Stimulated activated CD8-positive, alpha-beta memory T cell treated with anti-CD3 and anti-CD28 coated beads, Interleukin-2, amount 100 ng/mL, for 1 hour (primary cell): ENCODE measurements at places on chromosomes 1 and 21.

DNA sequence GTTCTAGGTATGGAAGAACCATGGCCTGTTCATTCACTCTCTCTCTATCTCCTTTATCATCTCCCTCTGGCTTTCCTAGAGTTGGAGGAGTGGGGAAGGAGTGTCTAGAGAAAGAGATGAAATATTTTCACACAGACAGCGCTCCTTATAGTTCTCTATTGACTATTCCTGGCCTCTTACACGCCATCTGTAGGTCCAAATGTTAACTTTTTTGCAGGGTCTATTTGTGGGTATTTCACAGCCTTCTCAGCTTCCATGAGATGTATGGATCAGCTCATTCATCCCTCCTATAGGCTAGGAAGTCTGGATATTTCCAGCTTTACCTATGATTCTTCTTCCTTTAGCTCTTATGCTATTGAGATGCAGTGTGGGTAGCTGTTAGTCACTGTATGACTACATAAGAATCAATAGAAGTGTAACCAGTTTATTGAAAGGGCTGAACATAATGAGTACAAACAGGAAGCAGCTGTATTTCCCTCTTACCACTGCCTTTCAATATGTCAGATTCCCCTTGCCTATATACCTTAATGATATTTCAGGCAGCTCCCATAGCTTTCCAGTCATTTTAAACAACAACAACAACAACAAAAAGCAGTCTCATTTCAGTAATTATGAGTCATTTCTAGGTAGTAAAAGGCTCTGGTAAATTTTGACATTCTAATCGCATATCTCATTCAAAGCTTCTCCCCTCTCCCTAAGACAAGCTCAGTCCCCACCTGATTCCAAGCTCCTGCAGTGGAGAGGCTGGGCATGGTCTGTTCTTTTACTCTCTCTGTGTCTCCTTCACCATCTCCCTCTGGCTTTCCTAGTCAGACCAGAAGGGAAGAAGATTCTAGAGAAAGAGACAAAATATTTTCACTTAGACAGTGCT is 149.5 kb downstream of the TTLL7 start:
- DNase-seq = no peak

GRCh38 chr1:157574836-157575235 is 22.5 kb upstream of the FCRL5 start:
- DNase-seq = no peak

GRCh38 chr1:151716771-151717631 is at the start of gene CELF3:
TSS of gene CELF3 (minus strand) at chr1:151716803. CDS start at chr1:151716020, 783 bp downstream.
- DNase-seq = no peak

DNA sequence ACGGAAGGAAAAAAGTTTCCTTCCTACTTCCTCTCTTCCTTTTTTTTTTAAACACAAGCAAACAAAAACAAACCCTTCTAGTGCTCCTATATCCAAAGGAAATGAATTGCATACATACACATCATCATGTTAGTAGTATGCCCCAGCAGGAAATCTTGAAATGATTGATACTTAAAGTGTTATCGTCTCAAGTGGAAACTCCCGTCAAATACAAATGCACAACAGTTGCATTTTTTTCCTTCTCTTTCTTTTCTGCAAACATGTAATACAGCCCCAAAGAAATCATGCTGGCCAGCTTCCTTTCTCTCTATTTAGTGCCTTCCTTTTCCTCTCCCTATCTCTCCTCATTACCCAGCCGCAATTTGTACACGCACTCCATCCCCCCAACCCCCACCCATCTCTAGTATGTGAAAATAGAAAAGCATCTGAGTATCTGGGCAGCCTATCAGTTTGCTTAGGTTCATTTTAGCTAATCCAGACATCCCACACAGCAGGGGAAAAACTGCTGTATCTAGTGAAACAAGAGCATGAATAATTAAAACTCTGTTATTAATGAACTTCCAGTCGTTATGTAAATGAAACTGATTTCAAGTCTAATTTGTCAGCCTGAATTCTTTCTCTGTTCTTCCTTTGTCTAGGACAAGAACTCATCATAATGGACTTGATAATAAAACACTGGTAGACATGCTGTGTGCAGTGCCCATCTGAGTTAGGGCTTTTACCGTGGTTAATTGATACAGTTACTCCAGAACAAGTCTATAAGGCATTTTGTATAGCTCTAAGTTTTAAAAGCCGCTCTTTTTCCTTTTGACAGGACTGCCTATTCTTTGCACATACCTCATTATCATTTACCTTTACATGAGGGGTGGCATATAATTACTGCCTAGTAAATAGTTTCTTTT is 336.5 kb upstream of the ADGRL2 start:
- no peak for DNase-seq

DNA sequence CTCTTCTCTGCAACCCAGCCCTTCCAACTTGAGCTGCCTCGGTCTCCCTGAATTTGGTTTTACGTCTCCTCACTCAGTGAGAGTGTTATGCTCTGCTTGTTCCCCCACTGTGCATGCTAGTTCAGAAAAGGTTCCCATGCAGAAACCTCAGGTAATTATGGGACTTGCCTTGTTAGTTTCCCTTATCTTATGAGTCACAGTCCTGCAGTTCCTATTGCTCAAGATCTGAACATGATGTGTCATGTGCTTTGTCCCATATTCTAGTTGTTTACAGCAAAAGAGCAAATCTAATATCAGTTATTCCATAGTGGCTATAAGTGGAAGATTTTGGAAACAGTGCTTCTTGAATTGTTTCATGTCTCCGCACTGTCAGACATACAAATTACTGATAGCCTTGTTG is 74.4 kb downstream of the DUSP10 start:
- DNase-seq = no peak

DNA sequence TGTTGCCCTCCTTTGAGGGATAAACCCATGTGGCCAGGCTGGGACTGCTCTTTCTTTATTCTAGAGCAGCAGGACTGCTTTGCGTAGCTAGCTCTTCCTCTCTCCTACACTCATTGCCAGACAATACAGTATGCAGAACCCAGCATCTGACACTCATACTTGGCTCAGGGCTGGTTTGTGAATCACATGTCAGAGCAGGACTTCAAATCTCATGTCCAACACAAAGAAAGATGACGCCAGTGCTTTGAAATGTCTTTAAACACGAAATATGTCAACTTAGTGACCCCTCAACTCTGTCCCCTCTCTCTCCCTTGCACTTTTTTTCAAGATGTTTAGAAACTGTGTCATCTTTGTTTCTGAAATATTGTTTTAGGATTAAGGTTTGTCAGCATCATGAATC is 135.0 kb downstream of the TGFB2 start:
- DNase-seq = no peak

GRCh38 chr21:14968029-14968428 is 96.8 kb downstream of the NRIP1 start:
- DNase-seq = no peak

DNA sequence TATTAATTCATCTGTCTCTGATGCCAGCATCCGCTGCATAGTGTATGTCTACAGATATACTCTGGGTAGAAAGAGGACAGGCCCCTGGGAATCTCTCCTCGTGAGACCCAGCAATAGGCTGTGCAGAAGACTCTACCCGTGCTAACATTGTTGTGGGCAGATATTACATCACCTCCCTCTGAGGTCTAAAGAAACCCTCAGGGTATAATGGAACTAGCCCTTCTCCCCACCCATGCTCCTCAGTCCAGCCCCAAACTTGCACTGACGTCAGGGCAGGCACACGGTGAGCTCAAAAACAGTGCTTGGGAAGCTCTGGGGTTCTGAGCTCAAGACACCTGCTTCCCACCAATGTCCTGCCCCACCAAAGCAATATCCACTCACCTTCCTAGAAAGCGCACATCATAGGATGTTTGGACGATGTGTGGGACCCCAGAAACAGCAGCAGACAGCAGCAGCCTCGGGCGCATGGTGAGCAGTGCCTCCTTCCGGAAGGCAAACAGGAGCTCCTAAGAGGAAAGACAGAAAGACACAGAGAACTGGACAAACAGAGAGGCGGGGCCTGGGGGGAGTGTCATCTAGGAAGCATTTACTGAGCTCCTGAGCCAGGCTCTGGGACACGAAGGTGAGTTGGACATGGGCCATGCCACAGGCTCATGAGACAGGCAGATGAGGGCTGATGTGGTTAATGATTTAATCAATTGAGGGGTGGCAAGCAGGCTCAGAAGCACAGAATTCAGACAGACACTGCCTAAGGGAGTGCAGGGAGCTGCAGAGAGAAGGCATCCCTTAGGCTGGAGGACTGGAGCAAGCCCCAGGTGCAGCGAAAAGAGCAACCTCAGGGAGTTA is 4.8 kb downstream of the OVGP1 start:
- no peak for DNase-seq

- no peak for DNase-seq
These were observed 6.7 kb downstream of the HLX start for GRCh38 chr1:220885971-220886370.

GRCh38 chr1:14238472-14239307 is 359.8 kb upstream of the KAZN start:
- no peak for DNase-seq

GRCh38 chr1:91120421-91120820 is 98.6 kb upstream of the ZNF644 start:
- no peak for DNase-seq

- DNase-seq = no peak
These were observed 15.7 kb downstream of the ABCG1 start for GRCh38 chr21:42234464-42235241.

GRCh38 chr1:62038594-62039284 is 155.9 kb upstream of the L1TD1 start:
- no peak for DNase-seq

GRCh38 chr1:208059409-208060001 is 148.6 kb upstream of the CD34 start:
- no peak for DNase-seq

DNA sequence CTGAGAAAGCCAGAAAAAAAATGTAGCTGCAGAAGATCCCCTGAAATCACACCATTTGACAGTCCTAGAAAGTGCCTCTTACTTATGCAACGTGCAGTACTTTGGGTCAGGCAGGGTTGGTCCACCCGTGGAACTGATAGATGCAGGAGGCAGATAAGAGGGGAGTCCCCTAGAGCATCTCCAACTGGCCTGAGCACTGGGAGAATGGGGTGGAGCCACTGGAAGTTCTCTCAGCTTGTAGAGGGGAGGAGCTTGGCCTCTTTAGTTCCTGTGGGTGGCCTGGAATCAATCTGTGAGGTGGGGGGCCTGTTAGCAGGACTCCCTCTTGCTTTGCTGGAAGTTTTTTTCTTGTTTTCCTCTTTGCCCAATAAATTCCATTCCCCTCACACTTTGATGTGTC is 335.7 kb upstream of the NCAM2 start:
- DNase-seq = no peak

DNA sequence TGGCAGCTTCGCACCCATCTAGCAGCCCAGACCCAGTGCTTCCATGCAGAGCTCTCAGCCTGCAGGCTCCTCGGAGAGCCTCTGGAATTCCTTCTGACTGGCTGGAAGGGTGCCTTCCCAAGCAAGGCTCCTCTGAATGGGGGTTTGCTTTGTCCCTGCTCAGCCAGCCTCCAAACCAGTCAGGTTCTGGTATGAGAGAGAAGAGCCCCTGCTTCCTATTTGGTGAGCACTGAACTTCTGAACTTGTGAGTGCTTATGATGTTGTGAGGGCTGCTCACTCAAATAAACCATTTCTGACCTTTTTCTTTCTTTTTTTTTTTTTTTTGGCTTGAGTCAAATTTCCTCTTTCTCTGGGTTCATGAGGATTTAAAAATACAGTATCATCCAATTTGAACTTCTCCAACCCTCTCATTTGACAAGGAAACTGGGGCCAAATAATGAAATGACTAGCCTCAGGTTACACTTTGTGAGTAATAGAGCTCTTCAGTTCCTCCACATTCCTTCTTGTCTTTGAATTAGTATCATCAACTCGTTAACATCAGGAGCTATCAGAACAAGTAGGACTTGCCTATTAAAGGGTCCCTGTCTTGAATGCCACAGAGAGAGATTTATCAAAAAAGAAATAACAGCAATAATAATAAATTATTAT is 39.6 kb downstream of the GFI1 start:
- DNase-seq = no peak

- DNase-seq = no peak
These were observed 54.7 kb downstream of the CCDC18 start for GRCh38 chr1:93235261-93235660.

- no peak for DNase-seq
These were observed 63.1 kb upstream of the IFNLR1 start for GRCh38 chr1:24250224-24250623.
